ENCODE measurements at places on chromosomes 2 and 18. TPM values are rescaled to one million over a fixed set of nuclear protein-coding genes. Genes with fewer than 3 reads are reported as not detected.

RPS27A gene
- total RNA-seq = 731 TPM

EVX2 gene
- total RNA-seq = not detected

LOXHD1 gene
- not detected for total RNA-seq

APOB gene
- total RNA-seq = 0.40 TPM

RIT2 gene
- total RNA-seq = not detected

STK39 gene
- total RNA-seq = 3.9 TPM

PNO1 gene
- total RNA-seq = 27.5 TPM

SKOR2 gene
- total RNA-seq = not detected

SERPINB10 gene
- not detected for total RNA-seq

DNA sequence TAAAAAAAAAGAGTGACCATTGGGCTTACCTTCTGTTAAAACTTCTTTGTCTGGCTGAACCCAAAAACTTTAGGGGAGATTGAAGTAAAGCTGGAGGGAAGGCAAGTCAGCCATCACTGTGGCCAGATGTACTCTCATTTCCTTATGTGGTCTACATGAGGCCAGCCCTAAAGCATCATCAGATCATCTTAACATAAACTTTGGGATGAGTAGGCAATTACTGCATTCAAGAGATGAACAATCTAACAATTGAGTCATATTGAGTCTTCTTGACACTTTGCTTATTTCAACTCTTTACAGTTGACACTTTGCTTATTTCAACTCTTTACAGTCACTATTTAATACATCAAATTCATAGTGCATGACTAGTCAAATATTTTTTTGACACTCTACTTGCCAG, 155.6 kb downstream of the QPCT start:
- DNase-seq = no peak

DNA sequence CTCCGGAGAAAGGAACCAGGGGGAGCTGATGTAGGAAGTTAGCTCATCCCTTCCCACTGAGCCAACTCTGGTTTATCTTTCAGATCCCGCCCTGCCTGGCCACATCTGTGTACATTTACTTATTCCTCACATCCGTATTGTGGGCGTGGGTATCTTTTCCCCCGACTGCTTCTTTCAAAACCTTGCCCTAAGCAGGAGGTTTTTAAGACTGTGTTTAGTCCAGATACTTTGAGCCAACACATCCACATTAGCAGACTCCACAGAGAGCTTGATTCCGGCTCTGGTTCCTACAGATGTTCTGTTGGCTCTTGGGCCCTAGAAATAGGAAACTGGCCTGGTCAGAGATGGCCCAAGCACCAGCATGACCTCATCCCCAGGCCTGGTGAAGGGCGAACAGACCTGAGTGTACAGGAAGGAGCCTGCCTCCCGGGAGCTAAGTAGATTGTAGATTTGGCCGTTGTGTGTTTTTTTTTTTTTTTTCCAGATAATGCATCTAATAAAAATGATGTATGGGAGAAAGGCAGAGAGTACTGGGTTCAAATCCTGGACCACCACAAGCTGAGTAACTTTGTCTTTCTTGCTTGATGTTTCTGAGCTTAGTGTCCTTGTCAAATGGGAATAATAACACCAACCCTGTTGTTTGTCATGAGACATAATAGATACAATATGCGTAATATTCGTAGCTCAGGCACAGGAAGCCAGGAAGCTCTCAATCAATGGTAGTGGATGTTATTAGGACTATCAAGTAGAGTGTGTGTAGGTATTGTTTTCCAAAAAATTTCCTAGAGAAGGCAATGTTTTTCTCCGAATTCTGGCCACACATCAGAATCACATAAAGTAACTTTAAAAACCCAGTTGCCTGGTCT, 92.3 kb downstream of the PRKCE start:
- peak; percentile 68 for DNase-seq

- DNase-seq = no peak
Measured at GRCh38 chr2:98438190-98439133, 6.2 kb upstream of the INPP4A start.

GRCh38 chr2:230957756-230958391, 32.8 kb upstream of the GPR55 start:
- no peak for DNase-seq

- DNase-seq = no peak
Measured at GRCh38 chr2:226137201-226137811, 662.3 kb downstream of the IRS1 start.

DNA sequence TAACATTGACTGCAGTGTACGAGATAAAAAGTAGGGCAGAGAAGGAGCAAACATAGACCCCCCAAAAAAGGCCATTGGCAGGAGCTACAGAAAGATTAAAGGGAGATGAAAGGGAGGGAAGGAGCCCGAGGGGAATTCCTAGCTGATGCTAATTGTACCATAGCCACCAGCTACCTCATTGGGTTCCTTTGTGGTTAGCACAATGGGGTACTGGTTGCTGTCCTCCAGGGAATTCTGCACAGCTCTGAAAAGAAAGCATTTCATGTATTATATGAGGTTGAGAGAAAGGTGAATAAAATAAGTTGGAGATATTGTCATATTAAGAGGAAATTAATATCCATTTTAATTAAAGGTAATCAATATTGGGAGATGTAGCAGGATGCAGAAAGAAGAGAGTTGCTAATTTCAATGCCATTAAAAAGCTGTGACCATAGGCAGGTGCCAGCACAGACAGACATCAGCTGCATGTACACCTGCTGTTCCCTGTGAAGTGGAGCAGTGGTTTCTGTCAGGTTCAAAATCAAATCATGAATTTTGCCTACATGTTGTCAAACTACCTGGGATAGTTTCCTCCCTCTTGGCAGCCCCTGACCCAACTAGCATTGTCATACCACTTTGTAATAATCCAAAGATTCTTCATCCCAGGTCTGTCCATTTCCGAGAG, 185.4 kb upstream of the DLGAP1 start:
- DNase-seq = no peak

GRCh38 chr2:143258126-143258892, 129.1 kb downstream of the ARHGAP15 start:
- DNase-seq = no peak

- DNase-seq = no peak
Measured at GRCh38 chr18:33987206-33987605, 237.5 kb downstream of the NOL4 start.

- no peak for DNase-seq
Measured at GRCh38 chr2:145018502-145018901, 498.6 kb upstream of the ZEB2 start.

GRCh38 chr18:36775396-36775795, 53.4 kb downstream of the TPGS2 start:
- no peak for DNase-seq

GRCh38 chr2:30361751-30362394, 85.2 kb upstream of the LCLAT1 start:
- no peak for DNase-seq

DNA sequence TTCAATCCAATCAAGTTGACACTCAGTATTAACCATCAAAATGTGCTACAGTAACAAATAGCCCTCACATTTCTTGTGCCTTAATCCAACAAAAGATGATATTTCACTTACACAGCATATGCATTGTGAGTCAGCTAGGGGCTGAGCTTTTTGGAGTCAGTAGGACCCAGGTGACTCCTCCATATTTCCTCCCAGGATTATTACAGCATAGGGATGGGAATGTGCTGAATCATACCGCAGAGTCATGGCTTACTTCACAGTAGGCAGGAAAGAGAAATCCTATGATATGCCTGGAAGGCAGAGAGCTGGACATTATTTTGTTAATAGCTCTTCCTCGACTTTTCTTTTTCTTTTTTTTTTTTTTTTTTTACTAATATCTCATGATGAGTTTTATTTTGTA, 153.3 kb downstream of the TMEM182 start:
- DNase-seq = no peak

DNA sequence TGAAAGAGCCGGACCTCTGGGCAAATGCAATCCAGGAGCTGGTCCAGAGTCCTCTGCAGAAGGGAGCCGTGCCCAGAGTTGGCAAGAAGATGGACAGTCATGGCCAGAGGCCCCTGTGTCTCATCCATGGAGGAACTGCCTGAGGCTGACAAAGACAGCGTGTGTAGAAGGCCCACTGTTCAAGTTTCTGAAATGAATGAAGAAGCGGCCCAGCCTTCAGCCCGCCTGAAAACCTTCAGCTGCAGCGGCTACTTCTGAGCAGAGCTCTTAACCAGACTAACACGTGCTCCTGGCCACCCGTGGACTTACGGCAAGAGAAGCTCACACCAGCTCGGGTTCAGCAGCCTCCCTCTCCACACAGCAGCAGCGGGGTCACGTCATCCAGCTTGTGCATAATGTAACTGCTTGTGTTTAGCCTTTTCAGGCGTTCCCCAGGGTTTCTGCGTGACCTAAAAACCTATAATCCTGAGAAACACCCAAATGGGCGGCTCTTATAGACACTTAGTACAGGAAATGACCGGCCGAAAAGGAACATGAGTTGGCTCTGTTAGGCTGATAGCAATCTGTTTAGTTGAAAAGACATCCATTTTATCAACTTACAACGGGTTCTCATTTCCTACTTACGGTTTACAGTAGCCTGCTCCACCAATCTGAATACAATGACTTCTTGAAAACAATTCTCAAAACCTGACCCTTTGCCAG, at the start of gene FAM124B:
TSS of gene FAM124B (minus strand) at position 467 of the 702 bp plus-strand sequence. CDS start at position 128, 339 bp downstream.
- DNase-seq = peak; percentile 99

DNA sequence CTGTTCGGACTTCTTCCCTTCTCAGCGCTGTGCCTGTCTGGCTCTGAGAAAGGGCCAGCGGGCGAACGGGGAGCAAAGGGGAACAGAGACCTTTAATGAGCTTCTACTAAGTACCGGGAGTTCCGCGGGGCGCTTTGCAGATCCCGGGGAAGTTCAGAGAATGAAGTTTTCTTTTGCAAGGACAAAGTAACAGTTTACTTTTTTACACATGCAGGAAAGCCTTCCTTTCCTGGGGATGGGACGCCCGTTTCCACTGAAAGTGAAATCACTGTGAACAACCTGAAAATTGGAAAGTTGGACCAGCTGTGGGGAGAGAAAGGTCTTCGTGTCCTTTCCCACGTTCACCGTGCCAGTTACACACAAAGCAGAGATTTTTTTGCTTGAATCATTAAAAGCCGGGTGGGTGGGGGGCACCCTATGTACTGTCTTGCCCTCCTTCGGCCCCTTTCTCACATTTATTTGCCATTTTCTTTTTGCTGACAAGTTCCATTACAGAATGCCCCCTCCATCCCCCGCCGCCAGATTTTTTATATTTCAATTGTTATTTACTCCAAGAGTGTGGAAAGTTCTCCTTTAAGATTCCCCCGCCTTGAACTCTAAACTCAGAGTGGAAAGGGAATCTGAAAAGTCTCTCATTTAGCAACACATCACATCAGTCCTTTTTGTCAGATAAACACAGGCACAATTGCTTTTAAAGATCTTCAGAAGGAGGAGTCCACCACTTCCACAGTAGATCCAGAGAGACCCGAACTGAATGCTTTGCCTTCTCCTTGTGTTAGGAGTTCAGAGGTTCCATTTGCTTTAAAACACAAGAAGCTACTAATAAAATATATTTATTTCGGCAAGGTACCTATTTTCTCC, 1.1 kb upstream of the FN1 start:
- no peak for DNase-seq

- no peak for DNase-seq
Measured at GRCh38 chr18:48065601-48065995, 135.1 kb upstream of the SMAD2 start.

- peak; percentile 94 for DNase-seq
Measured at GRCh38 chr2:47867205-47867604, 39.1 kb downstream of the FBXO11 start.

DNA sequence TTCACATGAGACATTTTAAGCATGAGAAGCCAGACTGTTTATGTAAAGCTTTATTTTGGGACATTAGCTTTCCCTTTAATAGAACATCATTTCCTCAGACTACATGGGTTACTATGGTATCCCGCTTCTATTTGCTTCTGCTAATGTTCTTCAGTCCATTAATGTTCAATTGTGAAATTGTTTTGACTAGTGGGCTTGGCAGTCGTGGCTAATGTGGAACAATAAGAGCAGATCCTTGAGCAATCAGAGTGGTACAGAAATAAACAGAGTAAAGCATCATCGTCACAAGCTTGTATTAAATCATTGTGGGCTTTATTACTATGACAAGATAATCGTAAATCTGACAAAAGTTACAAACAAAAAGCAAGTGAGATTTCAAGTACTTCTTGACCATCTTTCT, 60.2 kb downstream of the PDE1A start:
- DNase-seq = no peak

- no peak for DNase-seq
Measured at GRCh38 chr2:165471349-165471950, 2.0 kb downstream of the CSRNP3 start.

GRCh38 chr2:199382091-199382490, 75.6 kb downstream of the SATB2 start:
- DNase-seq = peak; percentile 7

DNA sequence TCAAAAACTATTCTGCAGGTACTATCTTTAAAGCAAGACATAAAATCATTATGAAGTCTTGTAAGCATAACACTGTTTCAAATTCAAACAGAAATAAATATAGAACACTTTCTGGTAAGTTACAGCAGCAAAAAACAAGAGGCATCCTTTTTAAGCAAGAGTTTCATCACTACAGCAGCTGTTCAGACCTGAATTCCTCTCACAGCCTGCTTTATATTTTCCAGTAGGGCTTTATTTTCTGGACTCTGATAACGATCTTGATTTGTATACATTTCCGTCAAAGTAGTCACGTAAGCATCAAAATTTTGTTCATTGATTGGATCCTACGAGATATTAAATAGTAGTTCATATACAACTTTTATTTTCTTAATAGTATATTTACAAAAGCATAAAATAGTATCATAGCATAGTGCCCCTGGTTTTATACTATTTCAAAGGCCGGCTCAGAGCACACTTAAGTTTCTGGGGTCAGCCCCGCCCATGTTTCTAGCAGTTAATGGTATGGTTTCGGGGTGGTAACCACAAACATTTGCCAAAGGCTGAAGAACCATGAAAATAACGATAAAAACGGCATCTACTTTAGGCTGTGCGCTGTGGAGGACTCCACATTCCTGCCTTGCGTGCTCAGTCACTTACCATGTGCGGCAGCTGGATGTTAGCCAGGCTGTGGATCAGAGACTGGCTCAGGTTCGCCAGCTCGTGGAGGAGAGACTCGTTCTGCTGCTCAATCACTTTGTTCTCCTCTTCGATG, 47.5 kb upstream of the PXDN start:
- DNase-seq = no peak

All from pulmonary artery endothelial cell (primary cell).